ENCODE measurements at places on chromosomes 16 and 17. TPM values are rescaled to one million over a fixed set of nuclear protein-coding genes. Genes with fewer than 3 reads are reported as not detected.
A peak's percentile ranks its signal among the peaks of the same experiment; 100 is the strongest.

SYNRG gene
- 14.1 TPM for total RNA-seq

GRCh38 chr17:40490289-40490853 is 11.1 kb downstream of the TNS4 start:
- no peak for DNase-seq

GRCh38 chr17:2214047-2214928 is 89.3 kb downstream of the SMG6 start:
- no peak for DNase-seq

CCL4L2 gene
- 0.90 TPM for total RNA-seq

- no peak for DNase-seq
These were observed 60.5 kb upstream of the CLEC3A start for GRCh38 chr16:77961814-77962213.

- no peak for DNase-seq
These were observed 5.1 kb upstream of the PITPNM3 start for GRCh38 chr17:6561446-6561845.

DNA sequence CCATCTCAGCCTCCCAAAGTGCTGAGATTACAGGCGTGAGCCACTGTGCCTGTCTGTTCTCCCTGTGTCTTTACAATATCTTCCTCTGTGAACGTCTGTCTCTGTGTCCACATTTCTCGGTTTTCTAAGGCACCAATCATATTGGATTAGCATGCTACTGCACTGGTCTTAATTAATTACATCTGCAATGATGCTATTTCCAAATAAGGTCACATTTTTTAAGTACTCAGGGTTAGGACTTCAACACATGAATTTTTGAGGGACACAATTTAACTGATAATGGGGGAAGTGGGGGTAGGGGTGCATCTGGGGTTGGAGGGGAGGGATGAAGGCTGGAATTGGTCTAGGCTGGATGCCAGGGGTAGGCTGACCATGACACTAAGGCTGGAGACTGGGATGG is 102.6 kb downstream of the N4BP1 start:
- DNase-seq: no peak

DNA sequence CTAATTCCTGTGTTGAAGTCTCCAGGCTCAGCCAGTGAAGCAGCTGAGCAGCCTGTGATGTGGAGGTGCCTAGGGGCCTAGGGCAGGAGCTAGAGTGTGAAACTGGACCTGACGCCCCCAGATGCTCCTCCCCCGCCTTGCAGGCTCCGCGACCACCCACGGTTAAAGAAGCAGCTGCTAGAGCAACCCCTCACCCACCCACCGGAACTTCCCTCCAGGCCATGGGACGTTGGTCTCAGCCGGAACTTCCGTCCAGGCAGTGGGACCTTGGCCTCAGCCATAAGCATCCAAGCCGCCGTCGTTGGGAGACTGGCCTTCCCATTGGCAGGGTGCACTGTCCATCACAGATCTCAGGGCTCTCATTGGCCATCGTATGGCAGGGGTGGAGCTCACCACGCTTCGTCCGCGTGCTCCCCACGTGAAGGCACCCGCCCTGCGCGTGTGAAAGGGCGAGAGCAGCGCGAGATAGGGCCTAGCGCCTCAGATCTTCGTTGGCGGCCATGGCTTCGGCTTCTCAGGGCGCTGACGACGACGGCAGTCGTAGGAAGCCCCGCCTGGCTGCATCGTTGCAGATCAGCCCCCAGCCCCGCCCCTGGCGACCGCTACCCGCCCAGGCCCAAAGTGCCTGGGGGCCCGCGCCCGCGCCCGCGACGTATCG is at the start of gene ADAD2:
Gene ADAD2 (plus strand): TSS at position 427 of the 658 bp plus-strand sequence. CDS start 74 bp downstream, at position 501.
- DNase-seq: no peak

GLIS2 gene
- total RNA-seq: 11.1 TPM

- DNase-seq: no peak
These were observed 3.5 kb upstream of the DLX4 start for GRCh38 chr17:49965524-49965909.

DNA sequence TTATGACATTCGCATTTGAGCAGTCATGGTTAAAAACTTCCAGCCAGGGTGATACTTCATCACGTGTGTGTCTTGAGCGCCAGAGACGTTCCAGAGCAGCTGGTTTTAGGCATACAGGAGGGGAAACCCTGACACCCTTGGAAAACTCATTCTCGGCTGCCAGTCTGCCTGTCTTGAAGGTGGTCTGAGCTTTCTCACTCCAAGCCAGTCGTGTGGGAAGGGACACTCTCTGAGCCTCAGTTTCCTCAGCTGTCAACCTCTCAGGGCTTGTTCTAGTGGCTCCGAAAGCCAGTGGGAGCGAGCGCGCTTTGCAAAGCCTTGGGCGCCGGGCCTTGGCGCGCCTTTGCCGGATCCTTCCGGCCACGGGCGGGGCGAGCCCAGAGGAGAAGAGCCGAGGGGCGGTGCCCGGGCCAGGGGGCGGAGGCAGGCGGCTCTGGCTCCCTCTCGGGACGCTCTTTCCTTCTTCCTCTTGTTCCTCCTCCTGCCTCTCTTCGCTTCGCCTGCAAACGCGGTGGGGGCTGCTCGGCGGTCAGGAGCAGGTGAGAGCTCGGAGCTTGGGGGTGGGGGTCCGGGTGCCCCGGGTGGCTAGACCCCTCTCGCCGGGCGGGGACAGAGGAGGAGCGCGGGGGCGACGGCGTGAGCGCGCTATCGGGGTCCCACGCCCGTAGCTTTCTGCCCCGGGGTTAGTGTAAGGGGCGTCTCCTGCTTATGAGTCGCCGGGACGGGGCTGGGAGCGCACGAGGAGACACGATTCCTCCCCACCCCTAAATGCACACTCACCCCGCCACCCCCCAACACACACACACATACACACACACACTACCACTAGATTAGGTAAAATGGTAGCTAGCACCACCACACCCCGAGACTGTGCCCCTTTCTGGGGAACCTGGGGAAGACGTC is at the start of gene LDAF1:
Gene LDAF1 (plus strand): TSS at position 467 of the 903 bp plus-strand sequence. CDS start 2,509 bp downstream, outside the sequence.
- peak; percentile 92 for DNase-seq

- peak; percentile 90 for DNase-seq
These were observed 593 bp upstream of the WDR45B start for GRCh38 chr17:82648742-82649331.

GRCh38 chr17:64174686-64175456 is 44.9 kb upstream of the ERN1 start:
- no peak for DNase-seq

- DNase-seq: no peak
These were observed 10.1 kb downstream of the CTRB2 start for GRCh38 chr16:75196836-75197235.

GRCh38 chr16:76428858-76429257 is 151.7 kb downstream of the CNTNAP4 start:
- no peak for DNase-seq

GRCh38 chr17:48102798-48103715 is 1.8 kb upstream of the CBX1 start:
- DNase-seq: no peak

GRCh38 chr16:87939562-87940423 is 3.5 kb upstream of the CA5A start:
- no peak for DNase-seq

CCDC144A gene
- 0.87 TPM for total RNA-seq

TMEM220 gene
- 3.0 TPM for total RNA-seq

CAMKK1 gene
- total RNA-seq: 4.6 TPM

DNA sequence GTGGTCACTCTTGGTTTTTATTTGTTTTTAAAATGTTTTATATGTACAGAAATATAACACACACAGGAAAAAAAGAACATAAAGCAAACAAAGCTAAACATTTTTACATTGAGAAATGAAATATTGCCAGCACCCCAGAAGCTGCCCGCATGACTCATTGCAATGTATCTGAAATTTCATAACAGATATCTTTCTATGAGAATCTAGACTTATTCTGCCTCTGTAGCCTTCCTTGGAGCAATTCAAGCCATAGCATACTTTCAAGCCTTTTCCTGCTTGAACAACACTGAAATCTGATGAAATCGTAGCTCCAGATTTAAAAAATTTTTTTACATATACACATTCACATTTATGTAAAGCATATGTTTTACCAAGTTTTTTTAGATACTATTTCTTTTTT is 86.9 kb downstream of the RBBP6 start:
- no peak for DNase-seq

- DNase-seq: no peak
These were observed 10.6 kb downstream of the ZNF668 start for GRCh38 chr16:31063495-31063842.

- DNase-seq: no peak
These were observed 13.9 kb upstream of the LPCAT2 start for GRCh38 chr16:55494994-55495421.

- no peak for DNase-seq
These were observed 38.3 kb downstream of the COG7 start for GRCh38 chr16:23414731-23415130.

- DNase-seq: peak; percentile 72
These were observed 56.6 kb upstream of the GSE1 start for GRCh38 chr16:85556456-85557082.

DNA sequence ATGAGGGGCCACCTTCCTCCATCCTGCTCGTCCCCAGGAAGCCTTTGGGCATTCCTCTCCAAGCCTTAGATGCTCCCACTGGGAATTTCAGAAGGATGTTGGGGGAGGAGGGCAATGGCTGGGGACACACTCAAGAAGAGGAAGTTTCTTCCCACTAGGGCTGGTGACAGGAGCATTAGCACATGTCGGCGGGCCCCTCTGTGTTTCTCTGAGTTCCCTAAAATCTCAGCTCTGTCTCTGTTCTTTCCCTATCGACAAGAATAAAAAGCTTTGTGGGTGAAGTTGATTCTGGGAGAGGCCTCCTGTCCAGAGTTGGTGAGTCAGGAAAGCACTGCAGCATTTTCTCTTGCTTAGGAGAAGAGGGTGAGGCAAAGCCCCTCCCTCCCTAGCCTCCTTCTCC is 19.7 kb upstream of the C17orf107 start:
- no peak for DNase-seq

KRT34 gene
- not detected for total RNA-seq

GRCh38 chr16:83744441-83744981 is 63.3 kb upstream of the HSBP1 start:
- no peak for DNase-seq

GRCh38 chr16:19704321-19705145 is 13.5 kb downstream of the KNOP1 start:
- no peak for DNase-seq

- no peak for DNase-seq
These were observed 29.6 kb upstream of the MRC2 start for GRCh38 chr17:62597920-62598319.

DNA sequence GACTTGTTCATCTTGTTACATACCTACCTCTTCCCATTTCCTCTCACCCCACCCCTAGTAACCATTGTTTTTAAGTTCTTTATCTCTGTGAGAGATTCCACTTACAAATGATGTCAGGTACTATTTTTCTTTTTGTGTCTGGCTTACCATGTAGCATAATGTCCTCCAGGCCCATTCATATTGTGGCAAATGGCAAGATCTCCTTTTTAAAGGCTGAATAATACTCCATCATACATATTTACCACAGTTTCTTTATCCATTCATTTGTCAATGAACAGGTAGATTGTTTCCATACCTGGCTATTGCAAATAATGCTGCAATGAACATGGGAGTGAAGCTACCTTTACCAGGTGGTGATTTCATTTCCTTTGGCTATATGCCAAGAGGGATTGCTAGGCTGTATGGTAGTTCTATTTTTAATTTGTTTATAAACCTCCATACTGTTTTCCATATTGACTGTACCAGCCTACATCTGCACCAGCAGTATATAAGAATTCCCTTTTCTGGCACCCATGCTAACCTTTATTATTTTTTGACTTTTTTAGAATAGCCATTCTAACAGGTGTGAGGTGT is 53.9 kb downstream of the NSRP1 start:
- no peak for DNase-seq

All from pancreas (tissue), 10 donors.